Kidney capillary endothelial cell (primary cell): ENCODE measurements at places on chromosomes 2 and 18.

GRCh38 chr2:177074099-177074710 lies 138.4 kb upstream of the HNRNPA3 start:
- no peak for DNase-seq

GRCh38 chr2:18829251-18829902 lies 240.0 kb upstream of the NT5C1B start:
- DNase-seq = peak; percentile 51

- DNase-seq = no peak
Measured at GRCh38 chr2:32962690-32963089, 15.9 kb downstream of the LTBP1 start.

GRCh38 chr2:178761759-178762371 lies 45.4 kb downstream of the TTN start:
- DNase-seq = peak; percentile 49

DNA sequence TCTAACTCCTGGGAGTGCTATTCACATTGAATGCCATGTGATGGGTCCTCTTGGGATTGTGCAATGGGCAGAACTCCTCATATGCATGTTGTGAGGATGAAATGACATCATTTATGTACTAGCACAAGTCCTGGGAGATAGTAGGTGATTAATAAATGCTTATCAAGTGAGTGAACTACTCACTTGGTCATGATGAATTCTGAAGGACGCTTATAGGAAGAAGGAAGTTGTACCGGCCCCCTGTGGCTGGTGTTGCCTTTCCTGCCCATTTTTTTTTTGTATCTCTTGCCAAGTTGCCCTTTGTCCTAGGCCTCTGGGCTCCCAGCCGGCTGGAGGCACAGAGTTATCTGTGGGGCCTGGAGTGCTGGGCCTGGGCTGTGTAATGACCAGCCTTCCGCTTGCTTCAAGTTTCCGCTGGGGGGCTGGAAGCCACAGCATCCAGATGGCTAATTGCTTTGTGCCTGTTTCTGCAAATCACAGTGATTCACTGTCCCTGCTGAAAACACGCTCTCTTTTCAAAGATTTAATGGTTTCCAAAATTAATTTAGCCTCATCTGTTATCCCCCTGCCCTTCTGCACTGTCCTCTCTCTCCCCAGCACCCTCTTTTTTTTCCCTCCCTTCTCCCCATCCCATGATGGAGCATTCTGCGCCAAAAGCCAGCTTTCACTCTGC lies 33.7 kb upstream of the MRPL33 start:
- DNase-seq = peak; percentile 97

GRCh38 chr2:30986231-30986580 lies 152.0 kb downstream of the GALNT14 start:
- DNase-seq = no peak

GRCh38 chr2:118056801-118057200 lies 31.5 kb upstream of the INSIG2 start:
- DNase-seq = no peak

- no peak for DNase-seq
Measured at GRCh38 chr2:175877845-175878544, 124.1 kb downstream of the LNPK start.

- DNase-seq = no peak
Measured at GRCh38 chr18:13582178-13582670, 144.1 kb downstream of the FAM210A start.

DNA sequence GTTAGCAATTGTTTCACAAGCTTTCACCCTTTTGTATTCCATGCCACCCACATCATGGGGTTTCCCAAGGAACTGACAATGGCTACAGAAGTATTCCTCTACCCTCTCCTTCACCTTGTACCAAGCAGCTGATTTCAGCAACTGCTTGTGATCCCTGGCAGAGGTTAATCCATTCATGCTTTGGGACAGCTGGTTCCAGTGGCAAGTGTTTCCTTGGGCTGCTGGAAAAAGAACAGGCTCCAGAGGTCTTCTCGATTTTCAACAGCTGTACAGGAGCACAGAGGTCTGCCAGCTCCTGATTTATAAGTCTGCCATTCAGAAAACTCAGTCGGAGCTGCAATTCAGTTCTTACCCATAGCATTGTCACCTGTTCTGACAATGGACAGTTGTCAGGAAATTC lies 239.2 kb upstream of the CWC22 start:
- no peak for DNase-seq

GRCh38 chr2:102029405-102029804 lies 37.6 kb downstream of the IL1R2 start:
- no peak for DNase-seq

DNA sequence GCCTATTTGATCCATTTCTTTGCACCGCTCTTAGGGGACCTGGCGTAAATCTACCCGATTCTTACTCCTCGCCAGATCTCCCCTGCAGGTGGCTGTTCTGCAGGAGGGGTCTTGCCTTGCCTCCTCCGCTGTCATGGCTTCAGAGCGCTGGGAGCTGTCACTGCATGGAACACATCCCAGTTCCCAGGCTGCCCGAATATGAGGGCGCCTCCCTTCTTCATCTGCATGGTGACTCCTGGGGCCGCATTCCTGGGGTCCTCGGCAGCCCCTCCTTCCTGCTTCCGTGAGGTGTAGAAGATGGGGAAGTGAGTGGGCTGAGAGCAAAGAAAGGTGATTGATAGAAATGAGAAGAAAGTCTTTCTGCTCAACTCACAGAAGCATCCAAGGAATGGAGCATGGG lies 27.3 kb upstream of the COPS8 start:
- DNase-seq = no peak

GRCh38 chr18:39561126-39561525 lies 1995.5 kb upstream of the CELF4 start:
- DNase-seq = peak; percentile 74

- no peak for DNase-seq
Measured at GRCh38 chr2:64943387-64944150, 45.6 kb upstream of the SLC1A4 start.

GRCh38 chr2:3302751-3303582 lies 74.7 kb downstream of the EIPR1 start:
- no peak for DNase-seq

- DNase-seq = no peak
Measured at GRCh38 chr18:9552616-9553015, 61.7 kb downstream of the PPP4R1 start.

DNA sequence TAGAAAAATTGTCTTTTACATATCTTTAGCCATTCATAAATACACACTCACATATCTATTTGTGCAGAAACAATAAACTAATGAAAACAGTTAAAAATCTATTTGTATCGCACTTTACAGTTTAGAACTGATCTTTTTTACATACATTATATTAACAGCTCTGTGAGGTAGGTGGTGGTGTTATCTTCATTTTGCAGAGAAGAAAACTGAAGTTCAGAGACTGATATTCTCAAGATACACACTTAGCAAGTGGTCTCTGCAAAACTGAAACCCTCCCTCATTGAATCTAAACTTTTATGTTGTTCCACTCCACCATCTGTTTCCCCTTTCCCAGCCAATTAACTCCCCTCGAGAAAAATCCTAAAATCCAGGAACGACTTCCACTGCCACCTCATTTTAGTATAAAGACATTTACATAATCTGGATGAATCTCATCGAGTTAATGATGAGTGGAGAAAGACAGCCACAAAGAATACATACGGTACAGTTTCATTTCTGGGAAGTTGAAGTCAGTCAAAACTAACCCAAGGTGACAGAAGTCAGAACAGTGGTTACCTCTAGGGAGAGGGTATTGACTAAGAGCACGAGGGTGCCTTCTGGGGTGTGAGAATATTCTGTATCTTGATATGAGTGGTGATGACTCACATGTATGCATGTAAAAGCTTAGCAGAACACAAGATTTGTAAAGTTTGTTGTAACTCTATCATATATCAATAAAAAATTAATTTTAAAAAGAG lies 524.2 kb upstream of the TCF4 start:
- DNase-seq = no peak

DNA sequence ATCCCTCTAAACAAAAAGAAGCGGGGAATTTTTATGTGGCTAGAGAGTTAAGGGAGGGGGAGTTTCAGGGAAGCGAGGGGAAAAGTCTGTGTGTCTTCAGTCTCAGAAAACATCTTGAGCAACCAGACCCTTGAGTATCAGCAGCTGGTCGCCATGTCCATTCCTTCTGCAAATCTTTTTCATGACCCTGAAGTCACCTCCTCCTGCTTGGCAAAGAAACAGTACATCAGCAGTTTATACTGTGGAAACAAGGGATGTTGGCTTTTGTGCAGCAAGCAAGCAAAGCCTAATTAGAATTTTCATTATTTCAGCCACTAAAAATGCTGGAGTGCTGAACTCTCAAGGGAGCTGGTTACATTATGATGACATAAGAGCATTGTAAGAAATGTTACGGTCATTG lies 187.4 kb upstream of the SLC8A1 start:
- DNase-seq = no peak

- no peak for DNase-seq
Measured at GRCh38 chr2:47737-48136, 1.4 kb upstream of the FAM110C start.

DNA sequence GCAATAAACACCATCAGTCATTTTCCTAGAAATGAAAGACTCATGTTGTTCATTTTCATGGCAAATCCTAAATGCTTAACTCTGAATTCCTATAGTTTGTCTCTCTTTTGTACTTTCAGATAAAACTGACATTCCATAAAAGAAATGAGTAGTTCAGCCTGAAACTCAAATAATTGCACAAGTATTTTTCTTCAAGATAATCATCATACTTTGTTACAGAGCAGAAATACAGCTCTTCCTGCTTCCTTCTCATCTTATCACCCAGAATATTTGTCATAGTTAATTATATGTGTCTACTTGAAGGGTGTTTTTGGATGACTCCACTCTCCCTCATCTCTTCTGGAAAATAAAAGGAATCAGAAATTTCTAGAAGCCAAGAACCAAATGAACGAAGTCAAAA lies 141.1 kb downstream of the HNMT start:
- DNase-seq = no peak

DNA sequence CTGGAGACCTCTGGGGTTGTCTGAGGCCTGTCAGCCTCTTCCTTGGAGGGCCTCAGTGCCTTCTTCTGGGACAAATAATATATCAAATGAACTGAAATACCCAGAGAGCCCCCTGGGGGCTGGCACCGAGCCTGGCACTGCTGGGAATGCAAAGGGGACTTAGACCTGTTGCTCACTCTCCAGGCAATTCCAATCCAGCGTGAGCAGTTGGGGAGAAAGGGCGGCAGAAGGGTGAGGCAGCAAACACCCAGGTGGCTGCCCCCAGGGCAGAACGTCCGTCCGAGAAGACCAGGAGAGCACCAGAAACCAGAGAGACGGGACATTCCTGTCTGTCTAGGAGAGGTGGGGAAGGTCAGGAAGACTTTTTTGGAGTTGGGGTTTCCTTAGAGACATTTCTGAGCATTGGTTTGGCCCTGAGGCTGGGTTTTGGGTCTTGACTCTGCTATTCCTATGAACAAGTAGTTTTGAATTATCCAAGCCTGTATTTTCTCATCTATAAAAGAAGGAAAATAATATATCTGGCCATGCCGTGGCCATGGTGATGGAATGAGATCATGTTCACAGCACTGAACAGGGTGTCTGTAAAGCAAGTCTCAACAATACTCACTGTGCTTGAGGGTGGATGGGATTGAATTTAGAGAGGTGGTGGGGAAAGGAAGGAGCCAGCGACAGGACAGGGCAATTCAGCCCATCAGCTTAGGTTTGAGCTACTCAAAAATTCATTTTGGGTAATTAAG lies 44.3 kb upstream of the ZBTB7C start:
- no peak for DNase-seq

- DNase-seq = peak; percentile 86
Measured at GRCh38 chr2:230793572-230794359, 71.0 kb upstream of the ITM2C start.

GRCh38 chr2:45153121-45153520 lies 143.9 kb upstream of the SIX2 start:
- DNase-seq = no peak
